T-cell (primary cell): ENCODE measurements at places on chromosomes 7 and 10. TPM values are rescaled to one million over a fixed set of nuclear protein-coding genes. Genes with fewer than 3 reads are reported as not detected.

DNA sequence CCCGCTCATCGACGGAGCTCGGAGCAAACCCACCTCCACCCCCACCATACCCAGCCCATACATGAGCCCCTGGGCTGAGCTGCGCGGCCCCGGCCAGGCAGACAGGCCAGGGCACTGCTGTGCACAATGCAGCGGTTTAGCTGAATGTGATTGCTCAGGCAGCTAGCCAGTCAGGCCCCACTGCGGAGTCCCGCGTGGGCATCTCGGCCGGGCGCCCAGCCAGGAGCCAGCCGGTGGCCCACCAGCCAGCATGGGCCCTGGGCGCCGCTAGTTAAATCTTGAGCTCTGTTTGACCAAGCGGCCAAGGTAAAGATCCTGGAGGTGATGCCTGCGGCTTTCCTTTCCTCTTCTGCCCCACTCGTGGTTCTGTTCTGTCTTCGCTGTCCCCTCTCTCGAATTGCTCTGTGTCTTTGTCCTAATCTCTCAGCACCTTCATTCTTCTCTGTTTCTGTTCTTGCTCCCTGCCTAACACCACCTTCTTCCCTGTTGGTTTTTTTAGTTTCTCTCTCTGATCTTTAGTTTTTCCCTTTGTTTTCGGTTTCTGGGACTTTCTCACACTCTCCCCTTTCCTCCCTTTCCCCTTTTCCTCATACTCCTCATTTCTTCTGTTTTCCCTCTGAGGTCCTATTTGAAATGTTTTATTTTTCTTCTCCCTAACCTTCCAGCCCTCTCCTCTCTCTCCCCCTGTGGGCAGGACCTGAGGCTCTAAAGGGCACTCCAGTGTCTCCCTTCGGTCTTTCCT lies 6.6 kb downstream of the UFSP1 start:
- DNase-seq = no peak
- peaks cover 54% of the 10 kb centered on the region for H3K4me1 ChIP-seq
- H3K36me3 ChIP-seq = peaks cover 80% of the 10 kb centered on the region
- H3K4me3 ChIP-seq = no peak overlapping the region

- H3K27me3 ChIP-seq = no peaks in the 10 kb centered on the region
- H3K4me1 ChIP-seq = peaks cover 20% of the 10 kb centered on the region
- no peak overlapping the region for H3K27ac ChIP-seq
- no peak for DNase-seq
- H3K36me3 ChIP-seq = peaks cover 5% of the 10 kb centered on the region
These were observed 6.5 kb upstream of the OGA start for GRCh38 chr10:101824736-101825135.

DNA sequence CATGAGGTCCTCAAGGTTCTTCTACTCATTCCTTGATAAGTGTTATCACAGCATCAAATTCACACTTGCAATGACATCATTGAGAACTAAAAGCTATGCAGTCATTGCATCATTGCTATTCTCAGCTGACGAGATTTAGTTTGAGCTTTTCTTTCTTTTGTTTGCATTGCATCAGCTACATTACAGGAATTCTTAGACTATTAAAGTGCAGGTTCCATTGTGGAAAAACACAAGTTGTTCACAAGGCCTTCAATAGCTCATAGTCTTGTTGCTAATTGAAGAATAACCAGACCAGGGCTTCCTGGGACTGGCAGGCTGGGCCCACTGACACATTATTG lies 139.3 kb downstream of the CXCL12 start:
- H3K4me1 ChIP-seq = no peaks in the 10 kb centered on the region
- H3K4me3 ChIP-seq = no peak overlapping the region
- peaks cover 7% of the 10 kb centered on the region for H3K27me3 ChIP-seq
- H3K27ac ChIP-seq = no peak overlapping the region

GRCh38 chr10:132186488-132187429 lies at the start of gene DPYSL4:
DPYSL4 (plus strand) TSS chr10:132186948; CDS start chr10:132187064, 116 bp downstream.
- DNase-seq = no peak
- H3K27me3 ChIP-seq = peaks cover 10% of the 10 kb centered on the region
- no peak within 1 kb of the TSS for H3K27ac ChIP-seq
- peaks cover 26% of the 10 kb centered on the region for H3K4me1 ChIP-seq

- H3K4me3 ChIP-seq = peak within 1 kb of the TSS; percentile 79
- no peaks in the 10 kb centered on the region for H3K27me3 ChIP-seq
- no peaks in the 10 kb centered on the region for H3K36me3 ChIP-seq
- H3K27ac ChIP-seq = peak within 1 kb of the TSS; percentile 47
These were observed at the start of gene HSPB1 for GRCh38 chr7:76302347-76303201. HSPB1 (plus strand) TSS chr7:76302673; CDS start chr7:76302713, 40 bp downstream.

The OTUD1 gene
- 55.8 TPM for total RNA-seq

DNA sequence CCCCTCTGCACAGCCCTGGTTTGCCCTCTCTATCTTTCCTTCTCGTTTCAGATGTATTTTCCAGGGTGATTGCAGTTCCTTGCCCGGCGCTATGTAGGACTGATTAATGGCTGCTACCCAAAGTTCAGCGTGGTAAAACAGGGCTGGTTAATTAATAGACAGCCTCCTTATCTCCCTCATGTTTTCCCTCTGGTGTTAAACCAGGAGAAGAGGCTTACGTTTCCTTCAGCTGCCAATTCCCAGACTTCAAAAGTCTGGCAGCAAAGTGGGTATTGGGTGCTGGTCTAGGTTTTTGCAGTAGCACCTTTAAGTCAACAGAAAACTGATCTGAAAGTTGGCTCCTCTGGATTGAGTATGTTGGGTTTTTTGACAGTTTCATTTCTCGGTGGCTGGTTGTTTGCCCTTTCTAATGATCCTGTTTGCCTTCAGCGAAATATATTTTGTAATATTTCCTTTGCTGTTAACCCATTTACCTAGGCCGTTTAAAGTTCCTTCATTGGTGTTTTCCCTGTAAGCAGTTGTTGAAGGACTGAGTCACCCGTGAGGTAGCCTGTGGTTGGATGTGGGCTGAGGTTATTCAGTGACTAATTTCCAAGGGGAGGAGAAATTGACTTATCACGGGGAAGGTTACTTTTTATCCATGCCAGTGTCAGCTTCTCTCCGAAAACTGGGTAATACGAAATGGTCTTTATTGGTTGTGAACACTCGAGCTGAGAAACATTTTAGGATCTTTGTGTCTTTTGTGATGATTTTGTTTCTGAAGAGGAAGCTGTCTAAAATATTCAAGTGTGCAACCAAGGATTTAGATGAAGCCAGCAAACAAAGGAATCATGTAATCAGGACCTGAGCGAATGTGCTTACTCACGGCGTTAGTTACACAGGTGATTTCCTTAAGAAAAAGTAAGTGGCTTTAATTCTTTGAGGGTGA lies 257.2 kb downstream of the KIAA1217 start:
- peaks cover 6% of the 10 kb centered on the region for H3K4me1 ChIP-seq
- no peak for DNase-seq
- H3K36me3 ChIP-seq = no peaks in the 10 kb centered on the region
- H3K27me3 ChIP-seq = no peaks in the 10 kb centered on the region
- H3K4me3 ChIP-seq = no peak overlapping the region
- H3K27ac ChIP-seq = no peak overlapping the region

DNA sequence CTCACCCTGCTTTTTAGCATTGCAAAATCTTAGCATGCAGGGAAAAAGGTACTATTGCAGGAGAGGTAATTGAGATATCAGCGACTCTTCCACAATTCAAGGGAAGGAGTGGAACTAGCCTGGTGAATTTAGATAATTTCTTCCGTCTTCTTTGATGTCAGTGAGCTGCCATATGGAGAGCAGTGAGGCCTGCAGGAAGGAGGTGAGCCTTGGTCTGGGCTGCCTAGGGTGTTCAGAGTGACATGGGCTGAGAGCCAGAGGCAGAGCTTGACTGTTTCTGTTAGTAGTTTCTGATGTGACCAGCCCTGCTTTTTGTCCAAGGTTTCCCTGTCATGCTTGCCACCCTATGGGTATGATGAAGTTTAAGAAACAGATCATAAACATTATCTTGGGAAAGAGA lies 28.6 kb downstream of the KAT6B start:
- no peak for DNase-seq
- peaks cover 13% of the 10 kb centered on the region for H3K4me1 ChIP-seq
- H3K27me3 ChIP-seq = no peaks in the 10 kb centered on the region
- no peak overlapping the region for H3K27ac ChIP-seq
- H3K4me3 ChIP-seq = no peak overlapping the region

GRCh38 chr10:13707156-13707881 lies 120.6 kb downstream of the PRPF18 start:
- peaks cover 45% of the 10 kb centered on the region for H3K27me3 ChIP-seq
- DNase-seq = no peak
- H3K4me1 ChIP-seq = peaks cover 2% of the 10 kb centered on the region
- H3K4me3 ChIP-seq = peak overlapping the region; percentile 65
- H3K27ac ChIP-seq = no peak overlapping the region

DNA sequence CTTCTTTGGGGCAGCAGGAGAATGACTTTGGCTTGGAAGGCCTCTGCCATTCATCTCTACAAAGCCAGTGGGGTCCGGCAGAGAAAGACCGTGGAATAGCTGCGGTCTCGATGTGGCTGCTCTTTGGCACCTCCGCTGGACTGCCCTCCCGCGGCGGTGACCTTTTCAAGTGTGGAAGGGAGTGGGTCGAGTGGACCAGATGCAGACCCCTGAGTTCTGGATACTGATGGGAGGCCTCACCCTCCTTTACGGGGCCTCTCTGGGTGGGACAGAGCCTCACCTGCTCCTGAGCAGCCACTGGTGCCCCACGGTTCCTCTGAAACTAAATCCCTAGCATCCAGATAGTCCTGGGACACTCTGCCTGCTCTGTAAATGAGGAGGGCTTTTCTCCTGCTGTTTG lies 113.1 kb downstream of the NT5C2 start:
- no peaks in the 10 kb centered on the region for H3K27me3 ChIP-seq
- H3K4me1 ChIP-seq = no peaks in the 10 kb centered on the region
- H3K27ac ChIP-seq = no peak overlapping the region
- H3K36me3 ChIP-seq = peaks cover 30% of the 10 kb centered on the region
- H3K4me3 ChIP-seq = no peak overlapping the region
- no peak for DNase-seq

- peaks cover 11% of the 10 kb centered on the region for H3K27me3 ChIP-seq
- no peaks in the 10 kb centered on the region for H3K36me3 ChIP-seq
- H3K27ac ChIP-seq = no peak overlapping the region
These were observed 251.4 kb upstream of the RNF32 start for GRCh38 chr7:156389116-156389692.

DNA sequence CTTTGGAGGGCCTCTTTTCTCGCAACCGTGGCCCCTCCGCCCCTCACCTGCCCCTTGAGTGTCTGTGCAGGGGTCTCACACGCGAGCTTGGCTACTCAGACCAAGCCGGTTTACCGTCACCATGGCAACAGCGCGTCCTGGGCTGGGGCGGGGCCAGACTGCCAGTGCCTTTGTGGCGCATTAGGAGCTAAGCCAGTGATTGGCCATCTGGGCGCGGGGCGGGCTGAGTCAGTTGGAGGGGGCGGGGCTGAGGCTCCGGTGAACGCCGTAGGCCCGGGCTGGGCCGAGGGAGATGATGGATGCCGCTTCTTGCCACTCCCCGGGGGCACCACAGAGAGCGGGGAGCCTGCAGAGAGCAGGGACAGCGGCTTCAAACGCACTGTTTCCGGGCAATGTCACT lies 48.7 kb upstream of the FXYD4 start:
- H3K27me3 ChIP-seq = no peaks in the 10 kb centered on the region
- H3K4me3 ChIP-seq = no peak overlapping the region
- peaks cover 13% of the 10 kb centered on the region for H3K4me1 ChIP-seq
- no peak overlapping the region for H3K27ac ChIP-seq
- H3K36me3 ChIP-seq = no peaks in the 10 kb centered on the region
- peak; percentile 76 for DNase-seq

- H3K36me3 ChIP-seq = no peaks in the 10 kb centered on the region
- H3K27me3 ChIP-seq = no peaks in the 10 kb centered on the region
- H3K4me3 ChIP-seq = no peak overlapping the region
- H3K4me1 ChIP-seq = no peaks in the 10 kb centered on the region
These were observed 51.0 kb downstream of the PTTG1IP2 start for GRCh38 chr7:90520484-90520883.

DNA sequence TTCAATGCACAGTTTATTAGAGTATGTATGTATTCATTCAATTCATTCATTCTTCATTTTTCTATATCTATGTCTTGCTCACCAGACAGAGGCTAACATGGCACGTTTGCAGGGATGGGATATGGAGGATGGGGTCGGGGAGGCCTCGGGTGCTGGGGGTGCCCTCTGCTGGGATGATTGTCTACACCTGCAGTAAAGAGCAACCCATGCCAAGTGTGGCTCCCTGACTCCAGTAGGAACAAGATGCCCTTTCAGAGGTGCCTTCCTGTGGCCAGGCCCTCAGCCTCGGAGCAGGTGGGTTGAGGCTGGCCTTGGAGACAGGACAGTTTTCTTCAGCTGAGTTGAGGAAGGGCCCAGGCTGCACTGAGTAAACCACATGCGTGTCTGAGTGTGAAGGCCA lies 157.2 kb downstream of the SH2D4B start:
- no peak overlapping the region for H3K4me3 ChIP-seq
- no peaks in the 10 kb centered on the region for H3K36me3 ChIP-seq

The OR2A1 gene
- not detected for total RNA-seq
